ENCODE measurements at places on chromosomes 2 and 18. TPM values are rescaled to one million over a fixed set of nuclear protein-coding genes. Genes with fewer than 3 reads are reported as not detected.

- no peak for DNase-seq
Measured at GRCh38 chr2:70511971-70512729, 41.5 kb downstream of the TGFA start.

GPR17 gene
- polyA plus RNA-seq: 2.9 TPM

MC2R gene
- polyA plus RNA-seq: 0.23 TPM

- DNase-seq: no peak
Measured at GRCh38 chr2:150429384-150429961, 58.0 kb downstream of the RND3 start.

DNA sequence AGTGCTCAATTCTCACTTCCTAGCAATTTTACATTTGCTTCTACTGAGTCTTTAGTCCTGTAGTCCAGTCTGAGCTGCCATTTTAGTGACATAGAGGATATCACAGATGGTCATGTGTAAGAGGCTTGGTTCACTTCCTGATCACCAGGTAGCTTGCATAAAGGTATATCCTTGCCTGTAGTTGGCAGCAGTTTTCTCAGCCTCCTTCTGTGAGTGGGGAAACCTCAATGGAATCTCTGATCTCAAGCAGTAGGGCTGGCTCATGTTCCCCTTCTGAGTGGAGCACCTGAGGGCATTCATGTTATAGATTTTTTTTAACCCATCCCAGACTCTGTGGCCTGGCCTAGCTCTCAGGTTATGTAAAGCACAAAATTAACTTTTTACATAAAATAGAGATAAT lies 278.4 kb downstream of the RDH14 start:
- DNase-seq: no peak

DNA sequence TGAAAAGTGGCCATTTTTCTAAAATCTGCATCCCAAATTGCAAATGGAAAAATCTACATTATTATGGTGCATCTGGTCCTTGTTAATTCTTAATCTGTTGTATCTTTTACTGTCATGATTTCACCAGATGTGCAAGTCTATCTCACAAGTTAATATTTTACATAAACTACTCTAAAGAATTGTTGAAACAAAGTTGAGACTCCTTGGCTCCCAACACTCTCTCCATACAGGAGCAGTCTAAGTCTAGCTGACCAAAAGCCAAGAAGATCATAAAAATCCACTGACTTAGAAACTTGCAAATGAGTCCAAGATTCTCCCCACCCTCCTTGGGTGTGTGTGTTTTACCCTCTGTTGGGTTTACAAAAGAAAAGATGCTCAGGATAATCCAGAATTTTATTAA lies 85.1 kb downstream of the NCKAP5 start:
- peak; percentile 79 for DNase-seq

KCNE4 gene
- 3.4 TPM for polyA plus RNA-seq

DNA sequence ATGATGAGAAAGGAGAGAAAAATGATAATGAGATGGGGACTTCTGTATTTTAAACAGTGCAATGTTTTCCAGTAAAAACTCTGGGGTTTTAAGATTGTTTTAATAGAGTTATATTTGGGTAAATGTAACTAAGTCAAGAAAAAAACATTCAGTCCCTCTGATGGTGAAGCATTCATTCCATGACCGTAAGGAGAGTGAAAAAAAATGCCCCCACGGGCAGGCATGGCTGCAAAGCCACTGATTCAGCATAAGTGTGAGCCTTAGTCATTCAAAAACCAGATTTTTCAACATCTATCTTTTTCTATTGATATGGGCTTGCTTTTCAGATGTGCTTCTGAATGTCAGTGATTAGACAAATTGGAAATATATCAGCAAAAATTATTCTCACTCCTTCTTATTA lies 957.8 kb downstream of the SLC4A3 start:
- no peak for DNase-seq

GALR1 gene
- polyA plus RNA-seq: 0.09 TPM

TGFA gene
- 0.57 TPM for polyA plus RNA-seq

GRCh38 chr2:193463011-193463410 lies 1268.3 kb upstream of the TMEFF2 start:
- no peak for DNase-seq

SAG gene
- 0.22 TPM for polyA plus RNA-seq

PREB gene
- 35.1 TPM for polyA plus RNA-seq

EMILIN1 gene
- polyA plus RNA-seq: 66.7 TPM

- DNase-seq: no peak
Measured at GRCh38 chr2:199228887-199229819, 228.6 kb downstream of the SATB2 start.

ACMSD gene
- polyA plus RNA-seq: 0.34 TPM

- no peak for DNase-seq
Measured at GRCh38 chr2:211730215-211730614, 808.4 kb downstream of the ERBB4 start.

- no peak for DNase-seq
Measured at GRCh38 chr2:120134263-120134662, 88.9 kb downstream of the TMEM185B start.

GRCh38 chr2:42573256-42573655 lies 4.8 kb downstream of the MTA3 start:
- no peak for DNase-seq

- no peak for DNase-seq
Measured at GRCh38 chr2:120244656-120245519, 7.8 kb upstream of the RALB start.

IL36G gene
- not detected for polyA plus RNA-seq

GRCh38 chr2:216830346-216830745 lies 29.5 kb downstream of the TNP1 start:
- no peak for DNase-seq

- no peak for DNase-seq
Measured at GRCh38 chr2:239869272-239870155, 155.6 kb downstream of the NDUFA10 start.

DNA sequence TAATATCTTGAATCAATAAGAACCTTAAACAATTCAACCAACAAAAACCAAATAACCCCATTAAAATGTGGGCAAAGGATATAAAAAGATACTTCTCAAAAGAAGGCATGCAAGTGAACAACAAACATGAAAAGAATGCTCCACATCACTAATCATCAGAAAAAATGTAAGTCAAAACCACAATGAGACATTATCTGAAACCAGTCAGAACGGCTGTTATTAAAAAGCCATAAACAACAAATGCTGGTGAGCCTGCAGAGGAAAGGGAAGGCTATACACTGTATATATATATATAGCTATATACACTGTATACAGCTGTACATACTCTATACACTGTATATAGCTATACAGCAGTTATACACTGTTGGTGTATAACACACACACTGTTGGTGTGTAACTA lies 47.8 kb upstream of the GALNT13 start:
- no peak for DNase-seq

DNA sequence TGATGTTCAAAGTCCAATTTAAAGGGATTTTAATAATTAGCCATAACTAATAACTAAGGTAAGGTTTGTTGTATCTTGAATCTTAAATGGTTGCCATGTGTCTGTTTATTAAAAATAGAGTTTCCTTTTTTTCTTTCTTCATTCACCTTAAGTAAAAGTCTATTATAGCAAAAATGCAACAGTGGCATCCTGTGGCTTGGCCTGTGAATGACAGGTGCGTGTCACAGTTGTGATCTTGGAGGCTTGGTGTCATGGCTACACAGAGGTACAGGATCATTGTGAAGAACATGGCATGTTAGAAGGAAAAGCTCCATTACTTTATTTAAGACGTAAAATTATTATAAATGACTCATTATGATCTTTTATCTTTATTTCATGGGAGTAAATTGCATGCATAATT lies 246.1 kb downstream of the BCL2 start:
- DNase-seq: no peak

- no peak for DNase-seq
Measured at GRCh38 chr2:80135001-80135400, 169.6 kb downstream of the LRRTM1 start.
